ENCODE measurements at places on chromosomes 3 and 15.

DNA sequence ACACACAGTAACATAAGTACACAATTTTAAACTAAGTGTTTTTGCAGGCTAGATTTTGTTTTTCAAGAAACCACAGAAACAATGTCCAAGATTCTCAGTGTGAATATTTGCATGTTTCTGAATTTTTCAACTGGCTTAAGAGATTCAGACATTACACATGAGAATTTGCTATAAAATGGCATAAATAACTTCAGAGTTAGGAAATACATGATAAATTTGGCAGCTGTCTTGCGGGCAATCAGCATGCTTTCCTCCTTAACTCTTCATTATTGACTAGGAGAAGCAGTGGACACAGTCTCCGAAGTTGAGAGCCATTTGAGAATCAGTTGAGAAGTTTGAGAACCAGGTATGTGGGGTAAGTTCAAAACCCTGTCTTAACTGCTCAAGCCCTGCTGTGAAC, 625.6 kb upstream of the SGO1 start:
- DNase-seq = no peak

DNA sequence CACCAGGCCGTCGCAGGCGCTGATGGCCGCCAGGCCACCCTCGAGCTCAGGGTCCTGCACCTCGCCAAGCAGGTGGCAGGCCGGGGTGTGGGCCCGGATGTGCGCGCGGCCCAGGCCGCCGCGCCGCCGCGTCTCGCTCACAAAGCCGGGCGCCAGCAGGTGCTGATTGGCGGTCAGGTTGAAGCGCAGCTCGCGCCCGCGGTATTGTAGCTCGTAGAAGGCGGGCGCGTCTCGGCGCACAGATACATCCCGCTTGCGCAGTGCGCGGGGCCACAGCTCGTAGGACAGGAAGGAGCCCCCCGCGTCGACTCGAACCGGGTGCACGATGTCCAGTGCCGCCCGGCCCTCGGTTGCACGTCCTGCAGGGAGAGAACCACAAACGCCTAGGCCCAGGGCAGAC, 11.1 kb downstream of the ADAMTS7 start:
- no peak for DNase-seq

- DNase-seq = peak; percentile 37
Observed at GRCh38 chr3:119352034-119352609, 57.9 kb downstream of the ARHGAP31 start.

- no peak for DNase-seq
Observed at GRCh38 chr15:69410248-69410874, 3.8 kb upstream of the KIF23 start.

DNA sequence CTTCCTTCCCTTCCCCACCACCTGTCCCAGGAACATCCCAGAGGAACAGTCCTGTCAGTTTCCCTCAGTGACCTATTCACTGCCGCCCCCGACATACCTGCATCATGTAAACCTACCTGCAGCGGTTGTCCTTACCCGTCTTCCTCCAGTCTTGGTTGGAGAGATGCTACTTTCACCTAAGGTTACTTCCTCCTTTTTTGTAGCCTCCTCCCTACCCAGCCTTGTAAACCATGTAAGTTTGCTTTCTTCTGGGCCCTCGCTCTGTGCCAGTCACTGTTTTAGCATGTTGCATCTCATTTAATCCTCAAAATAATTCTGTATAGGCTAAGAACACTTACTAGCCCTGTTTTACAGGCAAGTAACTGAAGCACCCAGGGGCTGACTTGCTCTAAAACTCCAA, 58.3 kb downstream of the GPR171 start:
- no peak for DNase-seq

DNA sequence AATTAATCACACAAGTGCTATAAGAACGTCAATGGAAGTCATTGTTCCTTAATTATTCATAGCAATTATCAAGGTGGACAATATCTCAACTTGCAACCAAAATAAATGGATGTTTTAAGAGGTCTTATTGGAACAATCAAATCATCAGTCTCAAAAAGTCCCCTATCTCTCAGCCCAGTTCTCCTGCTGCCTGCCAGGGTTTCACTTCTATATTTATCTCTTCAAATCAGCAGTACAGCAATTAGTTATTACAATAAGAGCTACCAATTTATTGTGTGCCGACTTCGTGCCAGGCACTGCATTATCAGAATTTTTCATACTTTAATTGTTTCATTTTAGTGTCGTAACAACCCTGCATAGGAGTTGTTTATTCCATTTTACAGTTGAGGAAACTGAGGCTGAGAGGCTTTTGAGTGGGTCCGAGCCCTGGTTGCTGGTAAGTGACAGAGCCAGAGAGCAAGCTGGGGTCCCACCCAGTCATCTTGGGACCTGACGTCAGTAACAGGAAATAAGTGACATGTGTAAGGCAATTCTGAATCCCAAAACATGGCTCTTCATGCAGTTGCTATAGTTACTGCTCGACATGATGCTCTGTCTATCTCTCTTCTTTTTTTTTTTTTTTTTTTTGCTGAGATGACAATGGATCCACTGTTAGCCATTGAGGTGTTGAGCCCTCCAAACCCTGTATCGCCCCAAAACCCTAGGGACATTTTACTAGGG, 8.8 kb upstream of the KCTD6 start:
- no peak for DNase-seq

DNA sequence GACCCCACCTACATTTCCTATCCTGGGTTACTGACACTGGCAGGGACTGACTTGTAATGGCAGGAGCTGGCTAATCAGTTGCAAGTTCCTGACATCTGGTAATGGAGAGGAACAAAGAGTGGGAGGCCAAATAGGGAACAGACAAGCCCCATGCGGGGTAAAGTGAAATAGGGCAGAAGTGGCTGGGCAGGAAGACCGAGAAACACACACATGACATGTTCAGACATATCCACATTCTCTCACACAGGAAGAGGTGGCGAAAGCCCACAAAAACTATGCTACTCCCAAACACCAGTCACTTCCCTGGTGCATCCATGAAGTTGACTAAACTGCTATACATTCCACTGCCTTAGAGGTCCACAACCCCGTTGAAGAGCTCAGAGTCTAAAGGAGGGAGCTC, 394.1 kb upstream of the TBL1XR1 start:
- DNase-seq = no peak

DNA sequence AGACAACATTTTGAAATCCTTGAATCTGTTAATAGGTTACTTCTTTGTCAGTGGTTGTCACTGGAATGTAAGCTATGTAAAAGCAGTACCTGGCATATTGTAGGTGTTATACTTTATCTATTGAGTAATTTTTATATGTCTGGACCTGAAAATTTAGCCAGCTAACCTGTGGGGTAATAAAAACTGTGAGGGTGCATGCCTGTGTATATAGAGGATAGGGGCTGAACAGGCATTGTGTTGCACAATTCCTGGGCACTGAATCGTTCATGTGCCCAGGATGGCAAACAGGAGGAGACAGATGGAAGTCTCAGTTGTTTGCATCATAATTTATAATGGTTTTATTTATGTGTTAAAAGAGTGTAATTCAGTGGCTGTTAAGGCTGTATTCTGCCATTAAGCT, 67.1 kb downstream of the ARMC8 start:
- no peak for DNase-seq

DNA sequence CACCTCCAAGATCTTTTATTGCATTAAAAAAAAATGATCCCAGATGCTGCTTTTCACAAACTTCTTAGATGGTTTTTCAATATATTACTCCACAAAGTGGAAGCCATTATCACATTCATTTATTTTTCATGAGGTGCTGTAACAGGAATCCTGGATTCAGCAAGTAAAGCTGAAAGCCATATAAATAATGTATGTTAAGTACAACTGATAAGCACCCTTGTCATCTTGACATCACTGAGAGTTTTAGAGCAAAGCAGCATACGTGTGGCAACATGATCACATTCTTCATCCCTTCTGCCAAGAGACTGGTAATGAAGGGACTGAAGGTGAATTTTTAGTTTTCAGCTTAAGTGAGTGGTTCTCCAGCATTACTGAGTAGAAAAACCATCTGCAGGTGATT, 44.9 kb upstream of the LRRFIP2 start:
- no peak for DNase-seq

- DNase-seq = no peak
Observed at GRCh38 chr3:7357101-7357500, 496.2 kb downstream of the GRM7 start.

- no peak for DNase-seq
Observed at GRCh38 chr15:51848811-51849210, 19.4 kb downstream of the TMOD3 start.

GRCh38 chr3:21436835-21437234, 314.2 kb downstream of the ZNF385D start:
- no peak for DNase-seq

DNA sequence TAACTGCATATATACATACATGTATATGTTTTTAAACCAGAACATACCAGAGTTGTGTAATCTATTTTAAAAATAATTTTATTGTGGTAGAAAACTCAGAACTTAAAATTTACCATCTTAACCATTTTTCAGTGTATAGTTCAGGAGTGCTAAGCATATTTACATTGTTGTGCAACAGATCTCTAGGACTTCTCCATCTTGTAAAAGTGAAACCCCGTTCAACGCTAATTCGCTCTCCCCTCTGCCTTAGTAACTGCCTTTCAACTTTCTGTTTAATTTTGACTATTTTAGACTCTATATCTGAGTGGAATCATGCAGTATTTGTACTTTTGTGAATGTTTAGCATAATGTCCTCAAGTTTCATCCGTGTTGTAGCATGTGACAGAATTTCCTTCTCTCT, 51.8 kb upstream of the SSR3 start:
- DNase-seq = no peak

DNA sequence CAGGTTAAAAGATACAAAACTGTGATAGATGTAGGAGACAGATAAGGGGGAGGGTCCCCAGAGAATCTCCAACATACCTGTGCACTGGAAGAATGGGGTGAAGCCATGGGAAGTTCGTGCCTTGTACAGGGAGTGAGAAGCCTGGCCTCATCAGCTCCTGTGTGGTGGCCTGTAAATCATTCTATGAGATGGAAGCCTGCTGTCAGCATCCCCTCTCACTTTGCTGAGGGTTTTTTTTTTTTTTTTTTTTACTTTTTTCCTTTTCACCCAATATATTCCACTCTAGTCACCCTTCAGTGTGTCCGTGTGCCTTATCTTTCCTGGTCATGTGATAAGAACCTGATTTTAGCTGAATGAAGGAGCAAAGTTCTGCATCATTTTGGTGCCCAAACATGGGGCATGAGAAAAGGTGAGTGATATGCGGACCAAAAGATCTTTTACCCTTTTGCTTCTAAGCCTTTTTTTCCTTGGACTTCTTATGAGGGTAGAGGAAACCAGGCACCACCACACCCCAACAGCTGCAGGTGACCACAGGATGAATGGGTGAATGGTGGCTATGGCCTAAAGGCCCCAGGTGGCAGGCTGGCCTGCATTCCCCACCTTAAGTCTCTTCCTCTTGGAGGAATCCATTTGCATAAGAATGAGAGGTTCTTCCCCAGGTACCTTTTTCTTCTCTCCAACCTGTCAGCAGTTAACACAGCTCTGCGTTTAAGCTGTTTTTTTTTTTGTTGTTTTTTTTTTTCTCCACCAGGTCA, 1345.0 kb downstream of the NSUN3 start:
- no peak for DNase-seq

Data from activated CD4-positive, alpha-beta T cell treated with anti-CD3 and anti-CD28 coated beads for 24 hours (primary cell).